ENCODE measurements at places on chromosomes 2 and 18.

GRCh38 chr2:109079590-109079989 is 49.4 kb upstream of the SH3RF3 start:
- no peak for DNase-seq

- DNase-seq, result no peak
Observed at GRCh38 chr2:106073678-106074406, 120.3 kb downstream of the UXS1 start.

DNA sequence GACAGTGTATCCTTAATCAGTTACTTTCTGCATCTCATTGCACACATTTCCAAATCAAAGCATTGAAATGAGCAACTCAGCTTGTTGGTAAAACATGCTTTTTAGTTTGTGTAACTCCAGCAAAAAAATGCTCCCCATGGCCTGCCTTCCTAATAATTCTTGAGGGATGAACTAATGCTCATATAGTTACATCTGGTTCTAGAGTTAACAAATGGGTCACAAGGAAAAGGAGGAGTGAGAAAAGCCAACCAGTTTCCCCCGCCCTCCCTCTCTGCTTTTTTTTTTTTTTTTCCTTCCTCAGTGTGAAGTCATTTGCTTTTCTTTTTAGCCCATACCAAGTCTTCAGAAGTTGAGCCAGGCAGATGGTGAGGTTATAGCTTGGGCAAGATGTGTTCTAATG is 231.7 kb downstream of the MTX2 start:
- DNase-seq, result no peak

GRCh38 chr18:68564961-68565360 is 149.9 kb downstream of the TMX3 start:
- DNase-seq, result no peak

DNA sequence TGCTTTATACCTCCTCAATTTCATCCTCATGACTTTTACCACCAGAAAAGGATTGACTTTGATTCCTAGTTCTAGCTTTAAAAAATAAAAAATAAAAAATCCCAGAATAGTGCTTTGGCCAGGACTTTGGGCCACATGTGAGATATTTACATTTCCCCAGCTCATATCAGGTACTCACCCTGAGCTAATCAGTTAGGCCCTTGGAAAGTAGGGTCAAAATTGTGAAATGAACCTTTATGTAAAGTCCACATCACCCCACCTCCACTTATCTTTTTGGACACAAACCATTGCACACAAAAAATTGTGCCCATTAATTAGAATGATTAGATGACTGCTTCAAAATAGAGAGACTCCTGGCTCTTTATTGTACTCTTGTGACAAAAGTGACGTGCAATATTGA is 17.2 kb downstream of the ME2 start:
- no peak for DNase-seq

GRCh38 chr2:133130548-133131246 is 437.6 kb downstream of the NCKAP5 start:
- DNase-seq, result no peak

DNA sequence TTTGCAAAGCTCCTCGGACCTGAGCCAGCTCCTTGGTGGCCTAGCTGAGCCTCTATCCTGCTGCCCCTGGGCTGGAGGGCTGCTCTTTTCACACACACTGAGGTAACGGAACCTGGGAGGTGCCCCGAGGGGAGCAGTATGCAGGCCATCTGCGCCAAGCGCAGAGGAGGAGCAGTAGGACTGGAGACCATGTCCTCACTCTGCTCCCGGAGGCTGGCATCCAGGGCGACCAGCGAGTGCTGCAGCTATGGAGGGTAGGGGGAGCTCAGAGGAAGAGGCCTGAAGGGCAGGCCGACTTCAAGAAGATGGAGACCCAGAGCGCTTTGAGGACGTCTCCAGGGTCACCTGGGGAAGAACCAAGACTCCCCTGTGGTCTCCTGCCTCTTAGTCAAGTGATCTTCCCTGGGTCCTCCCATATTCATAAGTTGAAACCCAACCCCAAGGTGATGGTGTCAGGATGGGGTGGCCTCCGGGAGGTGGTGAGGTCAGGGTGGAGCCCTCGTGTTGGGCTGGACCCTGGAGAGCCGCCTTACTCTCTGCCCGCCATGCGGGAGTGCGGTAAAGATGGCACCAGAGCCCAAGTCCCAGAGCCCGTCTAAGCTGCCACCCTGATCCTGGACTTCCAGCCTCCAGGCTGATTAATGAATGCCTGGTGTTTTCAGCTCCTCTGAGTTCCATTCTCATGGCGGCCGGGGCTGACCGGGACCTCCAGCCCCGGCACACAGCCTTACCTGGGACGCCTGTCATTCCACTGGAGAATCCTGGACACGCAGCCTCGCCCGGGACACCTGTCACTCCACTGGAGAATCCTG is 160.7 kb downstream of the NDUFA10 start:
- DNase-seq, result no peak

DNA sequence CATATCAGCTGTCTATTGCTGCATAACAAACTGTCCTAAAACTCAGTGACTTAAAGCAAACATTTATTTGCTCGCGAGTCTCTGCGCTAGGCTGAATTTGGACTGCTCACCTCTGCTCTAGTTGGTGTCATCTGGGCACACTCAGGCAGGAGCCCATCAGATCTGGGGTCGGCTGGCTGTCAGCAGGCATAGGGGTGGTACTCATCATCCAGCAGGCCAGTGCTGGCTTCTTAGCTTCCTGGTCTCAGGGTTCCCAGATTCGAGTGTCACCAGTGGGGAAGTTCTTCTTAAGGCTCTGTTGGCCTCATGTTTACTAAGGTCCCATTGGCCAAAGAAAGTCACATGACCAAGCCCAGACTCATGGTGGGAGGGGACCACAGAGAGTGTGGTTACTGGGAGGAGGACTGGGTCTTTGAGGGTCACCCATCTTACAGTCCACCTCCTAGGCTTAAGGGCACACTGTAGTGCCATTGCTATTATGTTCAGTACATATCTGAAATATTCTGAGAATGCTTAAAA is 71.6 kb upstream of the ATG16L1 start:
- DNase-seq, result no peak

GRCh38 chr2:136905779-136906178 is 140.4 kb downstream of the THSD7B start:
- DNase-seq, result no peak

DNA sequence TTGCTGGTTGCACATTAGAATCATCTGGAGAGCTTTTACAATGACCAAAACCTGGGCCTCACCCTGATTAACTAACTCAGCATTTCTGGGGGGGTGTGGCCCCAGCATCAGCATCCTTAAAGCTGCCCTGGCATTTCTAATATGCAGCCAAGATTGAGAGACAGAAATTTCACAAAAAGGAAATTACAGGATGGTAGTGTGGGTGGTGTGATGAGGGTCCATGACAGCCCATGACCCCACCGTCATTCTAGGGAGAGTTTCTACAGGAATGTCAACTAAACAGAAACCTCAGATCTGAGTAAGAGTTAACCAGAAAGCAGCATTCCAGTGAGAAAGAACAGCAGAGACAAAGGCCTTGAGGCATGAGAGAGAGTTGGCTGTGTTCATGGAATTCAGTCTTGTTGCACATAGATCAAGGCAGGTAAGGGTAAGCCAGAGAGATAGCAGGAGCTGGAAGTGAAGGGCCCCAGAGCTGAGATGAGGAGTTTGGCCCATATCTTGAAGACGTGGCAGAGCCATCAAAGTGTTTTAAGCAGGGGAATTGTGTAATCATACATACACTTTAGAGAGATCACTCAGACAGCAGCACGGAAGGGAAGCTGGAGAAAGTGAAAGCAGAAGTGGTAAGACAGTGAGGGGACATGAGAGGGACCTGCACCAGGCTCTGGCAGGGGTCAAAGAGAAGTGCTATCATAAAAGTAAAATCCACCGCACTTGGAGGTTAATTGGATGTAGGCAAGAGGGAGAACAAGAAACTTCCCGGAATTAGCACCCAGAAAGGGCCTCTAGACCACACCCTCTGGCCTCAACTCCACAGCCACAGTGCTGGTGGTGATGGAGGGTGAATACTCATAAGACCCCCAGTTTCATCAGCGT is 7.8 kb upstream of the TRABD2A start:
- no peak for DNase-seq

DNA sequence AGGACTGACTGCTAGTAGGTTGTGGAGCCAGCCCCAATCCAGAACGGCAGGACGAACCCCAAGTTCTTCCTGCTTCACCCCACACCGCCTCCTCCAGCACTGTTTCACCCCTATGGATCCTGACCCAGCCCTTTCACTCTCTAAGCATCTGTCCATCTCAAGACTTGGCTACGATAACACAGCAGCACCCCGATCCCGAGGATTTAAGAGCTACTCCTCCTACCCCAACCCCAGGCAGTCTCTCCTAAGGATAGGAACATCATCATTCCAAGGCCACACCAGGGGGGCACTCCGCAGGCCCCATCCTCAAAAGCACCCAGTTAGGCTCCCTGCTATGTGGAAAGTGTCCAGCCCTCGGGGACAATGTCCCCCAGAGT is 645 bp downstream of the KCTD18 start:
- no peak for DNase-seq

DNA sequence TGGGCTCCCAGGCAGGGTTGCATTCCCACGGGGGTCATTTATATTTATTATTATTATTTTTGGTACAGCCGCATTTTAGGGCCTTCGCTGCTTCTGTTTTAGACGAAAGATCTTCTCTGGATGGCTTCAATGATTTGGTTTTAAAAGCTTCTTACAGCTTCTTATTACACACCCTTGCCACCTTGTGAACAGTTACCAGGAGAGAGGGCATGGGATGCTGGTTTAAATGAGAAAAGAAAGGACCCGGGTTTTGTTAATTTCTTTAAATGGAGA is 1.7 kb downstream of the SH3RF3 start:
- no peak for DNase-seq

- no peak for DNase-seq
Observed at GRCh38 chr18:24372279-24372872, 25.2 kb downstream of the OSBPL1A start.

GRCh38 chr18:12376034-12376753 is 833 bp downstream of the AFG3L2 start:
- DNase-seq, result no peak

DNA sequence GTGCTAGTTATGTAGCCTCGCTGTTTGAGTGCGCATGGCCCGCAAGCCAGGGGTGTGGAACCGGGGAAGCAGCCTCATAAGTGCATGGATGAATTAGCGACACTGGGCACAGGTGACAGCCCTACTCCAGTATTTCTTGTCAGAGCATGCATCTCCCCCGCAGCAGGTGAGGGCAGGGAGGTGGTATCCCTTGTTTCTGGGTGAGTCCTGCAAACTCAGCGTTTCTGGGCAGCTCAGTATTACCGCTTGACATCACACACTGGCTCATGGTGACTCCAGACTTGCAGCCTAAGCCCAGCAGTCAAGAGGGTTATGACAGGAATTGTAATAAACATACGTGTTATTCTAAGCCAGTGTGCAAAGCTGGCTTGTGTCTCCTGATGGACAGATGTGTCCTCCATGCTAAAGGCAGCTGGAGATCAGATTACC is 2.5 kb downstream of the CABLES1 start:
- DNase-seq, result no peak

DNA sequence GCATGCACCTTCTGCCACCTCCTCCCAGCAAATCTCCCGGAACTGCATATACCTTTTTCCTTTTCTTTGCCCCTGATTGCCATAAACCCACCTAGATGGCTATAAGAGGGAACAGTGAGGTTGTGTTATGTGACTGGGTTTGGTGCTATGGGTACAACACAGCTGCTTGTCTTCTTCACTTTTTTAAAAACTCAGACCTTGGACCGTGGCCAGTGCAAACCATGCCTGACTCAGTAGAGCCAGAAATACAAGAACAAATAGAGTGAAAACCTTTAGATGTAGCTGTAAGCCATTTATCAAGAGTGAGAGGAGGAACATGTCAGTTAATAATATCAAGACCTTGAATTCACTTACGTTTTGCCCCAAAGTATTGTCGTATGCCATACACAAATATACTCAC is 267.4 kb upstream of the CHAC2 start:
- no peak for DNase-seq

DNA sequence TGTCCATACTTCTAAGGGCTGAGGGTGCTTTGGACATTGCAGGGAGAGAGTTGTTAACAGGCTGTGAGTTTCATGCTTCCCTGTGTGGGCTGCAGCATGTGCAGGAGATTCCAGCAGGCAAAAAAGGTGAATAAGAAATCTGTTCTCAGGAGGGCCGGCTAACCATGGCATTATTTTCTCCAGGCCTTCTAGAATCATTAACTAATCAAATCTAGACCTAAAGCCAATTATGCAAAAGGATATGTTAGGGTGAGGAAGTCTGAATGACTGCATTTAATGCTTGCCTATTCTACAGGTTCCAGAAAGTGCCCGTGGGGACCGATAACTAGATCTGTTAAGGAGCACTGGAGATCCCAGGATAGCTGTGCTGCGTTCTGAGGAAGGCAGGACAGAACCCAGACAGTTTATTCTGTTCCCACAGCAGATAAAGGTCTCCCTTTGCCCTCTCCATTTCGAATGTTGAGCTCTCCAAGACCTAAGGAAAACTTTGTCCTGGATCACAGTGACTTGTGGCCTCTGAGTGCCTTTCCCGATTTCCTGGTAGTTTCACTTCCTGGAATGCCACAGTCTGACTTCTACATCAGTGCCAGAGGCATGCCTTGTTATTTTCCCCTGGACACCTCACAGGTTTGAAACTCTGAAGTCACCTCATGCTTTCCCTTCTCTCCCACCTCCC is 50.0 kb upstream of the ZFP36L2 start:
- DNase-seq, result no peak

DNA sequence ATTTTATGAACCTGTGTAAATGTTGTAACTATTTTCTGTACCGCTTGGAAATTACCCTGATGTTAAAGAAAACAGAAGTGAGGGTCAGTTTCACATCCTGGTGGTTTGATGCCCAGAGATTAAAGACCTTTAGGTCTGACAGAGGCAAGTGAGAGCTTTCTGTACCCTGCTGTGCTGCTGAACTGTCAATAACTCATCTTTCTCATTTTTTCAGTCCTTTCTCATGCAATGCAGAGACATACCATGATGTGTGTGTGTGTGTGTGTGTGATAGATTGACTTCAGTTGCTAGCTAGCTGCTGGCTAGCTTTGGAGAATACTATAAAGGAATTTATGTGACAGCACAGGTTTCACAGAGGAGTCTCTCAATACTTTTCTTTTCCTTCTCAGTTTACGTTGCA is 2025.6 kb upstream of the LRRTM1 start:
- no peak for DNase-seq

DNA sequence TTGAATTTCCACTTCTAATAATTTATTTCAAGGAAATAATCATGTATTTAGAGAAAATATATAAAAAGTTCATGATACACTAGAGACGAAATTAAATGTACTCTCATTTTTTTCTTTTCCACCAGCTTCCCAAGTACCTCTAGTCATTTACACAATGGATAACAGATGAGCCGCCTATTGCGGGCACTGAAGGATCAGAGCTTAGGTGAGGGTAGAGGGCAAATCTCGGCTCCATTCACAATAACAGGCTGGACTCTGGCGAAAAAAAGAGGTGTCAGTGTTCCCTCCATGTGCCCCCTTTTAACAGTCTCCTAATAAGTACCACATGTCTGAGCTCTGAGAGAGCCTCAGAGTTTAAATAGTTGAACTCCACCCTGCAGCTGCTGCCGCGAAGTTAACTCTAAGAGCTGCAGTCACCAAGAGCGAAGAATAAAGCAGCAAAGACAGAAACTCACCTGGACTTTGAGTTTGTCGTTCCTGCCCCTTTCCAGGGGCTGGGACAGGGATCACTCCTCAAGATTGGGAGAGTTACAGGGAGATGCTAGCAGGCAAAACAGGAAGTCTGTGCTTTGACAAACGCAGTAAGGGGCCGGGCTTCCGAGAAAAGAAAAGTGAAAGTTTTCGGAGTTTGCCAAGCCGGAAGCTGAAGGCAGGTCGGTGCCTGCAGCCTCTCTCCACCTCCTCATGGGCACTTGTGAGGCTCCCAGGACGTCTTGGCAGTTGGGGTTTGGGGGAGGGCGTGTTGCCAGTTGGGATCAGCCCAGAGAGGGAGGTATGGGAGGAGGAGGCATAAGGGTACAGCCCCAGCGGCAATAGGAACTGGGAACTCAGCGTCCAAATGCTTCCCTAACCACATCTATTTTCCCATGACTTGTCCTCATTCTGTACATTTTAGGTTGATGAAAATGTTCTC is at the start of gene SP110:
TSS of gene SP110 (minus strand) at position 566 of the 913 bp plus-strand sequence. CDS start 3,057 bp downstream, outside the sequence.
- DNase-seq, result peak; percentile 30

All from NCI-H2107 (cell line).